RPMI8226 (cell line): ENCODE measurements at places on chromosomes 7 and 10.

GRCh38 chr10:73366381-73367298, 8.0 kb upstream of the CFAP70 start:
- no peak for DNase-seq

DNA sequence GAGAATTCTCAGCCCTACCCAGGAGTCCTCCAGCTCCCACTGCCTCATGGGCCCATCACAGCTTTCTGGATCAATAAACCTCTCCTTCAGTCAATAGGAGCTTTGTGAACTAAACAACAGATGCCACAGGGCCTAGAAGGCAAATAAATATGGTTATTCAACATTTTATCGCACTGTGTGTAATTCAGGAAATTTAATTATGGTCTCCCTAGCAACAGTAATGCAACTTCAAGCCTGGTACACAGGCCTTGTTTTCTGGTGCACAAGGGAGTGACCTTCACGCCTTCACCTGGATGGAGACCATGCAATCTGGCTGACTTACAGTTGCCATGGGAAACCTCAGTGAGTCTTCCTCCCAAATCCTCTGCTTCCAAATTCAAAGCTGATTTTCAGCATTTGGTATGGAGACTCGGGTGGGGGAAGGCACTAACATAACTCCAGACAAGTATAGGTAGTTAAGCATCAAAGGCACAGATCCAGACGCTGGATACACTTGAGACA, 441.0 kb upstream of the NPVF start:
- DNase-seq: no peak

DNA sequence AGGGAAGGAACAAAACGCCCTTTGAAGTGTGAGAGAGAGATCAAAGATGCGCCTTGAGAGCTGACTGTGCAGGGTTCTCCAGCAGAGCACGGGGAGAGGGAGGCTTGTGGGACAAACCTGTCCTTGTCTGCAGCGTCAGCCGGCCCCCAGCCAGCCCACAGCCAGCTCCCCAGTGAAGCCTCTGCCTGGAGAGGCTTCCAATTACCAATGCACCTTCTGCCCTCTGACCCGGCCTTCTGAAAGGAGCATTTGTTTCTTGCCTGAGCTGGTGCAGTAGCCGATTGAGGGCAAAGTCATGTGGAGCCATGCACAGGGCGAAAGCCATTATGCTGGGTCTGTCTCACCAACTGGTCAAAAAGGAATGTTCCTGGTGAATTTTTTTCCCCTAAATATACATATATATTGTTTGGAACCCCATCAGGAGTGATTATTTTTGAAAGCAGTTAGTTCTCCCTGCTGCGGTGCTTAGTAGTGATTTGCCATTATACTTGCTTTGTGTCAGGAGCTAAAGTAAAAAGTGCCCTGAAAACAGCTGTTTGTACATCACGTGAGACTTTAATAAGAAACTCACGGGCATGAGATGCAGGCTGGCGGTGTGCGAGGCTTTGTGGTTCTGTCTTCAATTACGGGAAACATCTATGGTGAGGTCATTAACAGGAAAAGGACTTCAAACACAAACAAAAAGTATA, 268.6 kb downstream of the KLF6 start:
- DNase-seq: no peak

- DNase-seq: no peak
These were observed 26.7 kb upstream of the DNAJB6 start for GRCh38 chr7:157309988-157310668.

DNA sequence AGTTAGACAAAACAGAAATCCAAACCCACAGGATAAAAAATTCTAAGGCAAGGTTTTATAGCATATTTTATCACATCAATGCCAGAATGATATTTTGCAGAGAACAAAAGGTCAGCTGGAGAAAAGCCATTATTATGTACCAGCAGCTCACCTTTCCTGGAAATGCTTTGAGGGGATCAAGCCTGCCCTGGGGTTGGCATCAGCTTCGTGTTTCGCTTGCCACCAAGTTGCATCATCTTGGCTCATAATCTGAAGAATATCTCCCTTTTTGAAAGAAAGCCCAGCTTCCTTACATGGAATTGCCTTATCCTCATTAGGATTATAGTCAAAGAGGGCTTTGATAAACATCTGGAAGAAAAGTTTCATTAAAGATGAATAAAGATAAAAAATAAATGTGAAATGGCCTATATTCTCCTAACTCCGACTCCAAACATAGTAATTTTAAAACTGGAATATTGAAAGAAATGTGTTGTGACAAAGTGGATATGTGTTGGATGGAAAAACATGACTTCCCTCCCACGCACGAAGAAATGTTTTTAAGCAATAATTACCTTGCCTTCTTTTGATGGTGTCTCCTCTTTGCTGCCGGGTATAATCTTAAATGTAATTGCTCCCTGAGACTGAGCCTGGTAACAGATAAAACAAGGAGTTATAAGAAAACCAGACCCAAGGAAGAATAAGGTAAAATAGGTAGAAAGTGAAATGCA, 121.3 kb upstream of the ODAD2 start:
- no peak for DNase-seq

DNA sequence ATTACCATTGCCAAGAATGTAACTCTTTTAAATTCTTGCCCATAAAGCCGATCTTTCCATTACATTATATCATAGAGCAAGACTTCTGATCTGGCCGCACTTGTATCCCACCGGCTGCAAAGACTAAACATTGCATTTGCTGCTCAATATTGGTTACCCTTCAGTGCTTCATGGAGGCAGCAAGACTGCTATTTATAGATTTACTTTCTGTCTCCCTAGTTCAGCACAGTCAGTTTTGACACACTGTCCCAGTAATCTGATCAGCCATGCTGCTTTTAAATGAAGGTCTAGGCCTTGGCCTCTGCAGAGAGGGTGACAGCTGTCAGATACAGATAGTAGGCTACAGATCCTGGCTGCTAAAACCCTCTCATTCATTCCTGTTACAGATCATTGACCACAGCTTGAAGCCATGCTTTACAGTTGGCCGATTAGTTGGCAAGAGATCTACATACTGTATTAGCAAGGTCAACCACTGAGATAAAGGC, 562.6 kb upstream of the GALNT17 start:
- no peak for DNase-seq

GRCh38 chr10:5595591-5595990, 70.8 kb downstream of the ASB13 start:
- no peak for DNase-seq

DNA sequence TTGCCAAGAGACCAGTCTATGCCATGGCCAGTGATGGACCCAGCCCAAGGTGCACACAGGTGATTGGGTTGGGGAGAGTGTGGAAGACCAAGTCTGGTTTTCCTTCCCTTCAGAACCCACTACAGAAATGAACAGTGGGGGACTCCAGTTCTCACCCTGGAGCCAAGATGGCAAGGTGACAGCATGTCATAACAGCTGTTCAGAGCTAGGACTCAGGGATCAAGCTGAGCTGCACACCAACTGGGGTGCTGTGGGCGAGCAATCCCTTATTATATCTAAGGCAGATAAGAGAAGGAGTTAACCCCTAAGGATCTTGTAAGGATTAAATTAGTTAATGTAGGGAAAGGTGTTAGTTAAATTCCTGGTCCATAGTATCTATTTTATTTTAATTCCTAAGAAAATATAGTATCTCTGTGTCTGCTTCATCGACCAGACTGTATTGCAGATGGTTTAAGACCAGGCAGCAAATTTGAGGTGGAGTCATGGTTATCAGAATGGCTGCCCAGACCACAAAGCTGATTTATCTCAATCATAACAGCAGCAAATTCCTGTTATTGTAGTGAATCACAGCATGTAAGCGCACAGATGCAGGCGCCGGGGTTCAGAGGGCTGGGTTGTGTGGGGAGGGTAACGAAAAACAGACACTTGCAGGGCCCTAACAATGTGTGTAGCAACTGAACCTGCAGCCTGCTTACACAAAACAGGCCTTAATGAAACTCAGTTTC, 208.7 kb upstream of the ZNF32 start:
- DNase-seq: no peak

DNA sequence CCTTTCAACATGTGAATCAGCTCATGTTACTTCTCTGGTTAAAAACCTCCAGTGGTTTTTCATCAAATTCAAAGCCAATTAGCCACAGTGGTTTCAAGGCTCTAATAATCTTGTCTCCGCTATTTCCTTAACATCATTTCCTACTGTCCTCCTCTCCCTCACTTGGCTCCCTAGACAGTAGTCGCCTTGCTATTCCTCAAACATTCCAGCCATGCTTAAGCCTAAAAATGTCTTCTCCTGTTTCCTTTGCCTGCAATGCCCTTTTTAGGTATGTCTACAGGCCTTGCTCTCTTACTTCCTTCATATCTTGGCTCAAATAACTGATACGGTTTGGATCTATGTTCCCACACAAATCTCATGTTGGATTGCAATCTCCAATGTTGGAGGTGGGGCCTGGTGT, 779.4 kb upstream of the LRRN3 start:
- DNase-seq: no peak

- peak; percentile 64 for DNase-seq
These were observed 48.6 kb downstream of the NCAPG2 start for GRCh38 chr7:158655931-158656441.

GRCh38 chr10:131682271-131682962, 218.4 kb upstream of the PPP2R2D start:
- no peak for DNase-seq

DNA sequence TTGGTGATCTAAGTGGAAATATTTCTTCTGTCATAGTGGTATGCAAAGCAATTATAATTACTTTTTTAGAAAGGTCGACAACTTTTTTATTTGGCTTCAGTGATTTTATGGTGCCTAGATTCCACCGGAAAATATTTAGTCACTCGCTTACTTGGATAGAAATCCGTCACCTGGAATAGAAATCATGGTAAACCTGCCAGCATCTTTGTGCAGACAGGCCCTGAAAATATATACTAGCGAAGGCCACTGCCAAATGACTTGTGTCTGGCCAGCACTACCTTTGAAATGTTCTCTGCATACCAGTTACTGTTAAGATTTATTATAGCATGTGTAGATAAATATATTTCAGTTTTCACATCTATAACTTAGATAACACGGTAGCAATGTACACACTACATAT, 226.4 kb downstream of the AGMO start:
- no peak for DNase-seq
